Umbilical cord (tissue), 2 donors: ENCODE measurements at places on chromosomes 4 and X.

DNA sequence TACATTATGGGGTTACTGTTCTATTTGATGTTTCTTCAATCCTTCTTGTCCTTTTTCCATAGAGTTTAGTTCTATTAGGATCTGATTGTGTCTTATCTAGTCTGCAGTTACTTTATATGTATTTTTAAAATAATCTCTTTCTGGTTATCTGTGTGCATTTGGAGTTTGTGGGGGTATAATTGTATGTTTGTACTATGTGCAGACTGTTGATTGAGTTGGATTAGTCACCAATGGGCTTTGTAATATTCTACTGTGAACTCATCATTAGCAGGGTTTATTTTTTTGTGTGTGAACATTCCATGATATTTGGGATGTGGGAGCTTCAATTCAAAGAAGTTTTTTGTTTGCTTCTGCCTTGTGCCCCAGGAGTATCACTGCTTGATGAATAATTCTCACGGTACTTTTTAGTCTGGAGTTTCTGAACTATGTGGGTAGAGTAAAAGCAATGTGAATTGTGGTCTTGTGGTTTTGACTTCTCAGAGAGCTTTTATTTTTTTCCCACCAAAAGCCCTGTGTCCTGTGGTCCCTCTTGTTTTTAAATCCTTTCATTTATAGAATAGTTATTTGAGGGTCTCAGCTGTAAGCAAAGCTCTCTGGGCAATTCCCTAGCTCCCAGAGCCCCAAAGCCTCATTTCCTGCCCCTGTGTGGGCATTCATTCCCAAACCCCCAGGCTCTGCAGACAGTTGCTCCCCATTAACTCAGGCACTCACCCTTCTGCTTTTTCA, 127.8 kb downstream of the PHKA2 start:
- no peak for DNase-seq

DNA sequence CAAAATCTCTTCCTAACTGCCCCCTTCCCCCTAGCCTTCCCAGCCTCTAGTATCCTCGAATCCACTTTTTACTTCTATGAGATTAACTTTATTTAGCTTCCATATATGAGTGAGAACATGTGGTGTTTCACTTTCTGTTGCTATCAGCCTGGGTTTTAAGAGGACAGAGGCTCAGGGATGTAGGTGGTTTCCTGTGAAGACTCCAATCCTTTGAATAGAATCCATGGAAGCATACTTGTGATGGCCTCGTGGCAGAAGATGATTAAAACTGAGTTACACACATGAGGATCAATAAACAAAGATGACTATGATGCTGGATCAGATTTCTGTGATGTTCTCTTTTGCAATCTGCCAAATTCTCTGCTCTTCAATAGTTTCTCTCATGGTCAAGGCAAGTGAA, 29.8 kb downstream of the CD99L2 start:
- DNase-seq: no peak

GRCh38 chr4:11467931-11468330, 39.2 kb upstream of the HS3ST1 start:
- DNase-seq: no peak

- no peak for DNase-seq
Measured at GRCh38 chr4:109764376-109764775, 34.5 kb upstream of the PLA2G12A start.

- peak; percentile 84 for DNase-seq
Measured at GRCh38 chr4:52290466-52290865, 239.4 kb downstream of the SPATA18 start.

DNA sequence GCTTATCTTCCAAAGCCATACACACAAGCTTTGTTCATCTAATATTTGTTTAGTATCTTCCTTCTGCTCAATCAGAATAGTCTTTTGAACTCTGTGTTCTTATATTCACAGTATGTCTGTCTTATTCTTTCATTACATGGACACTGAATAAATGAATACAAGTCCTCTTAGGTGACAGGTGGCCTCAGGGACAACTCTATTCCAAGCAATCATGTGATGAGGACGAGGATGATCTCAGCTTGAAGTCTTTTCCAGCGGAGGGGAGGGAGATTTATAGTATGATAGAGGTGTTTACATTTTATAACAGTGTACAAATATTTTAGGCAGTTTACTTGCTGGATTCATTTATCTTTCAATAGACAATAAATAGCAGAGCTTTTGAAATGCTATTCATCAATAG, 300.4 kb downstream of the NLGN4X start:
- no peak for DNase-seq

DNA sequence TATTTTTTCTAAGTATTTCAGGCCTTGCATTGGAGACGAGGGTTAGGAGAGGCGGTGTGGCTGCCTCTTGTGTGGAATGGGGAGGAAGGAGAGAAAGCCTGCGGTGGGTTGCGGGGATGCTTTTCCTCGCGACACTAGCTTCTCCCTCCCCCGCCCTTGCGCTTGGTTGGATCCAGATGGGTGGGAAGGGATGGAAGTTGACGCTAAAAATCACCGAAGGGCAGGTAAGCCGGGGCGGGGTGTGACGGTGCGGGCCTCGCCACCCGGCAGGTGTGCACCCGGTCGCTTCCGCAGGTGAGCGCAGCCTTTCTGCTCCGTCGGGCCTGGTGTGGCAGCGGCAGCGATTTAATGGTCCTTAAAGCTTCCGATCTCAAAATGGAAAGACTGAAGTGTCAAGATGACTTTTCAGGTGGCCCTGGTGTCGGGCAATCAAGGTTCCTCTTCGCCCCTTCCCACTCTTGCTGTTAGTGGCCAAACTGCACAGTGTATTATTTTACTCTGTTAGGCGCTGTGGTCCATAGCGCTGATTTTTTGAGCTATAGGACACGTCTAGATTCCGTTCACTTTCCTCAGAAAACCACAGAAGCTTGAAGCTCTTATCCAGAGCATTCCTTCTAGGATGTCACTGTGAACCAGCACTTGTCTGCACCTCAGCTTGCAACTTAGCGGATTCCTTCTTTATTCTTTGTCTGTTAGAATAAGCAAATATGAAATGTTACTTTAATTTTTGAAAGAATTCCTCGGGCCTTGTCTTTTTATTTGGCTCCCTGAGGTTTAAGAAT, 765 bp downstream of the ENOPH1 start:
- peak; percentile 11 for DNase-seq

DNA sequence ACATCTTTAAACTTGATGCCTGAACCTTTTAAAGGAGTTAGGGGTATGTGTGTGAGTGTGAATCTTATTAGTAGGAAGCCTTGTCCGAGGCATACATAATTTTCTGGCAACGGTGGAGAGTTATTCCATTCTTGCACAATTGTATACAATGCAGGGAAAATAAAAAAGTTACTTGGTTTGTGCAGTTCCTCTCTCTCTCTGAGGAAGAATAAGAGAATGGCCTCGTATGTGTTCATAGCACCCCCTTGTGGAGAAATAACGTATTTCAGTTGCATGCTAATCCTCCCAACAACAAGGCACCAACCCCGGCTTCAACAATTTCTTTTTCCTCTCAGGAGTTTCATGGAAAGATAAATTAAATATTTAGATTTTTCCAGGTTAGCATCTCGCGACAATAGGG, 33.7 kb upstream of the FGF13 start:
- DNase-seq: peak; percentile 46

DNA sequence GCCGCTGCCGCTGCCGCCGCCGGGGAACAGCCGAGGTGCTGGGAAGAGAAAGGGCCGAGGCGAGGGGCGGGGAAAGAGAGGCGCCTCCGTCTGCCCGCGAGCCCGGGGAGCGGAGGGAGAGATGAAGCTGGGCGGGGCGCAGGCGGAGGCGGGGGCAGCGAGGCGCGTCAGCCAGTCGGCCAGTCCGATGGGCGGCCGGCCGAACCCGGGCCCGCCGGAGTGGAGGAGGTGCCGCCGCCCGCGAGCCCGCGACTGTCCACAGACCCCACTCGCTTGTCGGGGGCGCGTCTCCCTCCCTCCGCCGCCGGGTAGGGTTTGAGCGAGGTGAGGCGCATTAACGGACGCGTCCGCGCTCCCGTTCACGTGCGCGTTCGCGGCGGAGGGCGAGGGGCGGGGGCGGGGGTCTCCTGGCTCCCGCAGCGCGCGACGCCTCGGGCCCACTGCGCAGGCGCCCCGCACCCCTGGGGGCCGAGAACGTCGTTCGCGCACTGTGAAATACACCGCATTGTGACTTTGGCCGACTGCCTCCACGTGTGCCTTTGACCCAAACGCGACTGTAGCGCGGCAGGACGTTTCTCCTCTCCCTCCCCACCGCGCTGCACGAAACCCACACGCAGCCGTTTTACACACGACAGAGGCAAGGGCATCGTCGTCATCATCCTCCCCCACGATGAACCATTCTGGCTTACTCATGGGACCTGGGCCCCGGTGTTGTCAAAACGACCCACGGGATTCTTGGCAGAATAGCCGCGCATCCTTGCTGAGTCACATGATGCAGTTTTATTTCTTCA, at the start of gene NUDT11:
TSS of gene NUDT11 (minus strand) at position 92 of the 791 bp plus-strand sequence. CDS start 148 bp downstream, outside the sequence.
- peak; percentile 73 for DNase-seq

DNA sequence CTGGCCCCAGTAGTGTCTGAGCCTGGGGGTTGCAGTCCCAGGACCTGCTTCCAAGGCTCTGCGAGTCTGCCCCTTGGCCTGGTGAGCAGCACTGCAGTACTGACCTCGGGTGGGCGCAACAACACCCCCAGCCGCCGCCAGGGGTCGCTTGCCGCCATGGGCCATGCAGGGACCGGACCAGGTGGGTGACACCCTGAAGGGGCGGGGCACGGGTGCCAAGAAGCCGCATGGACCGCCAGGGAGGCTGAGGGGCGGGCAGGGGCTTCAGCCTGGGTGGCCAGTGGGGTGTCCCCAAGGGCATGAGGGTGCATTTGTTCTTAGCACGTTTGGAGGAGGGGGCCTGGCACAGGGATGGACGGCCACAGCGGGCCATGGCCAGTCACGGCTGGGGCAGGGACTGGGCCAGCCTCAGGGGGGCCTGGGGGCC, 25.0 kb downstream of the TACC3 start:
- peak; percentile 47 for DNase-seq

- no peak for DNase-seq
Measured at GRCh38 chrX:16855363-16856075, 14.6 kb downstream of the RBBP7 start.

GRCh38 chr4:119118397-119118796, 17.2 kb upstream of the MYOZ2 start:
- DNase-seq: no peak

DNA sequence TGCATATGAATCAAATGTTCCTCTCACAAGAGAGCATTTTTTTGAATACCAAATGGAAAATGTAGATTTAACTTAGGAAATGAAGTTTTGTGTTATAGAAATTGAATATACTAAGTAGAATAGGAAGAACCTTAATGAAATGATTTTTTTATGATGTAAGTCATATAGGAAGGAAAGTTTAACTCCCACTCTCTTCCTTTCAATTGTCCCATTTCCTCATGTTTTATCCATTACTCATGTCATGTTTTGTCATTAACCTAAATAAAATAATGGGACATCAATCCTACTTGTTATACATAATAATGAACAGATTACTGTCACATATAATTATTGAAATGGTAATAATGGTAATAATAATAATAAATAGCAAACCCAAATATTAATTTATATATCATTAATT, 22.7 kb upstream of the SRD5A3 start:
- no peak for DNase-seq

DNA sequence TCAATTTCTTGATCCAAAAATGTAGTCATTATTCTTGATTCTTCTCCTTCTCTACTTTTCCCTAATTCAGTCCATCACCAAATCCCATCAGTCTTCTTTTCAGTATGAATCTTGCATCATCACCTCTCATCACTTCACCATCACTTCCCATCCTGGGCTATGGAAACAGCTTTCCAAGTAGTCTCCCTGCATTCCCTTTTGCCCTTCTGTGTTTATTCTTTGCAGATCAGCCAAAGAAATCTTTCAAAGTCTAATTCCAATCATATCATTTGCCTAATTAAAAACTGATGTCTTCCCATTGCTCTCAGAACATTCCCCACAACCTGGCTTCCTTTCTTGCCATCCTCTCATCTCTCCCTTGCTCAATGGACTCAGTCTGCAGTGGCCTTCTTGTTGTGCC, 201.7 kb upstream of the ADAMTS3 start:
- DNase-seq: no peak

- DNase-seq: peak; percentile 79
Measured at GRCh38 chr4:94525993-94526728, 74.4 kb downstream of the PDLIM5 start.

- no peak for DNase-seq
Measured at GRCh38 chr4:164606478-164606877, 147.5 kb upstream of the SMIM31 start.

DNA sequence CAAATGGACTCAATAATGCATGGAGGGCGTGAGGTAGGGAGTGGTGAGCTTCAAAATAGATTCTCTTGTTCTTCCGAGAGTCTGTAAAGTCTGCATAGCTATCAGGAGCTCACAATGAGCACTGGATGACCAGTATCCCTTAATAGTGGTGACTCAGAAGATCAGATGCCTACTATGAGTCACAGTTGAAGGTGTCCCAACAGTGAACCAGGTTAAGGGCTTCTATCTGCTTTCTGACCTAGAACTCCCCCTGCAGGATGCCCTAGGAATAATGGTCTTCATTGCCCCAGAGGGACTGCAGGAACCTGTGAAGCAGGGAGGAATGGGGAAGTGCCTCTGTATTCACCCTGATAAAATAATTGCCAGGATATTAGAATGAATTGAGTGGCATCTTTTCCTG, 22.1 kb downstream of the DGKK start:
- no peak for DNase-seq

DNA sequence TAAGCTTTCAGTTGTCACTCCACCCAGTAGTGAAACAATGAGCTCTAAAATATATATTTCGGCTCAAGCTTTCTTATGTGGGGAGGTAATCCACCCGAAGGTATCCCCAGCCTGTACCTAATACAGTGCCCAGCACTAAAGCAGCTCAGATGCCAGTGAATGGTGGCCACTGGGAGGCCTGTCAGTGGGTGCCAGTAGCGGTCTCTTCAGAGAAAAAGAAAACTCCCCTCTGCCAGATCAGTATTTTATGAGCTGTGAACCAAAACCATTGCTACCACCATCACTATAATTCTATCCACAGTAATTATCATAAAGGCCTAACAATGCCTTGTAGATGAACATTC, 835 bp upstream of the NFKB1 start:
- no peak for DNase-seq

- DNase-seq: no peak
Measured at GRCh38 chrX:8374041-8374825, 90.4 kb upstream of the VCX3B start.

- no peak for DNase-seq
Measured at GRCh38 chr4:75733369-75733768, 9.0 kb downstream of the USO1 start.

GRCh38 chr4:168551945-168552695, 55.3 kb downstream of the PALLD start:
- no peak for DNase-seq

DNA sequence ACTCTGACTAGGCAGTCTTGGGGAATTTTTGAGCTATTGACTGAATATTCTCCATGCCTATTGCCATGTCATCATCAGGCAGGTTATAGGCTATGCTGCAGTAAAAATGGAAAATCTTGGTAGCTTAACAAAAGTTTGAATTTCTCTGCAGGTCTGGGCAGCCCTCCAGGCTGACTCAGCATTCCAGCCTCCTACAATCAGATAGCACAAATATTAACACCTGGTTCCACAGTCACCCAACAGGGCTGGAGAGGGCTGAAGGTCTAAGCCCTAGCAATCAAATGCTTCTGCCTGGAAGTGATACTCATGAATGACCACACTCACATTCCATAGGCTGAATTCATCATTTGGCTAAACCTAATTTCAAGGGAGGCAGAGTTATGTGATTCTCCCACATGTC, 9.6 kb upstream of the PPP3CA start:
- peak; percentile 30 for DNase-seq
